ENCODE measurements at places on chromosomes 3 and 15.
A peak's percentile ranks its signal among the peaks of the same experiment; 100 is the strongest.

DNA sequence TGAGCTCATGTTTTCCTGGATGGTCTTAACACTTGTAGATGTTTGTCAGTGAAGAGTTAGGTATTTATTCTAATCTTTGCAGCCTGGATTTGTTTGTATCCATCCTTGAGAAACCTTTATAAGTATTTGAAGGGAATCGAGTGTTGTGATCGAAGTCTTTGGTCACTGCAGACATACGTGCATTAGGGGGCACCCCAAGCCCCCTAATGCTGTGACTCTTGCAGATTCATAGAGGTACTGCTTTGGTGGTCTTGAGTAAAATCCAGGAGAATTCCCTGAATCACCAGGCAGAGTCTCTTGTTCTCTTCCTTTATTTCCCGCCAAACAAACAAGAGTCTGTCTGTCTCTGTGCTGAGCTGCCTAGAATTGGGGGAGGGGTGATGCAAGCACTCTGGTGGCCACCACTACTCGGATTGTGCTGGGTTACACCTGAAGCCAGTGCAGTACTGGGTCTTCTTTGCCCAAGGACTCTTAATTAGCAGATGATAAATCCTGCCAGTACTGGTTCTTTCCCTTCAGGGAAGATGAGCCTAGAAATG lies 170.5 kb upstream of the POU1F1 start:
- no peak for DNase-seq

- DNase-seq: no peak
Measured at GRCh38 chr3:111899966-111900365, 40.9 kb downstream of the PHLDB2 start.

GRCh38 chr3:28891485-28891884 lies 389.4 kb upstream of the RBMS3 start:
- DNase-seq: no peak

- DNase-seq: no peak
Measured at GRCh38 chr3:24426896-24427295, 67.8 kb downstream of the THRB start.

- no peak for DNase-seq
Measured at GRCh38 chr3:99716463-99716995, 78.1 kb downstream of the COL8A1 start.

GRCh38 chr3:37174532-37175126 lies at the start of gene LRRFIP2:
Gene LRRFIP2, minus strand, starts transcription at chr3:37174582. Its CDS starts 25,599 bp downstream, at chr3:37148983.
- peak; percentile 41 for DNase-seq

DNA sequence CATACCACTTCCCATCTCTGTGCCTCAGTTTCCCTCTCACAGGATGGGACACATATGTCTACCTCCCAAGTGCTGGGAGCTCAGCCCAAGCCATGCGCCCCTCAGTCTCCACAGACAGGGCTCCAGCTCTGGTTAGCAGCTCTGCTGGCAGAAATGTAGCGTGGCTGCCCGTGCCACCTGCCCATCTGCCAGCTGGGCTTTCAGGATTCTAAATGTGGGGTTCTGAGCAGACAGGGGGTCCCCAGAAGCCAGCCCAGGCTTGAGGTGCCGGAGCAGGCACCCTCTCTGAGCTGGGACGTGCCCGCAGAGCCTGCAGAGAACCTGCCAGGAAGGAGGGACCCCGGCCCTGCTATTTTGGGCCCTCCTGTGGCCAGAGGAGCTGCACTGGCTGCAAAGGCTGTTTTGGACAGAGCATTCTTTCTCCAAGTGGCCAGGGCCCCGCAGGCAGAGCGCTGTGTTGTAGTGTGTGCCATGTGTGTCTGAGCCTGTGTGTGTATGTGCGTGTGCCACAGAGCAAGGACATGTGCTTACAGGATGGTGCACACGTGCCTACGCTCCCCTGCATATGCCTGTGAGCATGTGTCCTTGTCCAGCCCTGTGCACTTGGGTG lies 31.7 kb downstream of the PSTPIP1 start:
- peak; percentile 6 for DNase-seq

DNA sequence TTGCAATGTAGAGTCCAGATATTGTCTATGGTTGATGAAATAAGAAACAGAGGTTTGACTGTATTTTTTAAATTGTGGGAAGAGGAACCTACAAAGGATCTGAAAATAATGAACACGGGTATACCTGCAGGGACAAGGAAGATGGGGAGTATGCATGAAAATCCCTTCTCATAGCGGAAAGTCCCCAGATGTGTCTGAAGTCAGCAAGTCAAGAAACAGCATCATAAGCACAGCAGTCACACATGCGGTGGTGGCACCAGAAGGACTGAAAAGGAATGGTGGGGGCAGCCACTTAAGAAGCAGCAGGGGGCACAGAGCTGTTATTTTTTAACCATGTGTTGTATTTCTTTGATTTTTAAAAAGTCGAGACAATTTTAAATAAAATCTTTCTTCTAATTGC lies 4.7 kb downstream of the MRPS11 start:
- peak; percentile 21 for DNase-seq

DNA sequence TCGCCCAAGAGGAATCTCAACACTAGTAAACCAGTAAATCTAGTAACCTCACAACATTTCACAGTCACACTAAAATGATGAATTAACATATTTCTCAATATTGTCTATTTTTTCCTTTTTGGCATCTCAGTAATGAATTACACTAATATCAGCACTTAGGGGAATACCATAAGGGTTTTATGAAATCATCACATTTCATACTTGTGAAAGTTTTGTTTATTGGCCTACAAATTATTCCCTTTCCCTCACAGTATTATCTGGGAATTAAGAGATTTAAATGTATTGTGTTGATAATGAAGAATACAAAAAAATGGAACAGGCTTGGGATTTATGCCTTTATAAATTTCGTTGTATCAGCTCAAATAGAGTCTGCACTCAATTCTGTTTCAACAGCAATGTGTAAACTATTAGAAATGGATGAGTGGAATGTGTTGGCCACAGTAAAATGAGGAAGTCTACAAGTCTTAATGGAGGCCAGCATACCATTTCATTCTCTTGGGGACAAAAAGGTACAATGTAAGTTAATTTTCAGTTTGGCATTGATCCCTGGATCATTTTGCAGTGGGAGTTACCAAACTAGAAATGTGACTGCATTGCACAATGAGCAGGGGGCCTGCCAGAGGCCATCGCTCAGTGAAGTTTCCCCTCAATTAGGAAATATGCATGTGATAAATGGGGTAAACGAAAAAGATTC lies 195.4 kb downstream of the FMN1 start:
- no peak for DNase-seq

DNA sequence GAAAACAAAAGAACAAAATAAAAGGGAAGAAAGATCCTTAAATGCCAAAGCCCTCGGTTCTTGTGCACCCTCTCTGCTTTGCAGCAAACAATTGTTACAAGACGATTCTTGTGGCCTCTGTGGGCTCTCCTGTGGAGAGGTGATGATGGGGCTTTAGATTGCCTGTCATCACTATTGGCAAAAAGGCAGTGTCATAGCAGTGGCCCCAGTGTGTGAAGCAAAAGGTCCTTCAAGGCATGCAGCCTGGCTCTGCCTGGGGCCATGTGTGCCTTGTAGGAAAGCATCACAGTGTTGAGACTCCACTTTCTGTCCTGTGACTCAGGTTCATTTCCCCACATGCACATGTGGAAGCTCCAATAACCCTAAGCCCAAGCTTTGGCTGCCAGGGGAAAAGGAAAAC lies 43.7 kb downstream of the POC1A start:
- DNase-seq: no peak

DNA sequence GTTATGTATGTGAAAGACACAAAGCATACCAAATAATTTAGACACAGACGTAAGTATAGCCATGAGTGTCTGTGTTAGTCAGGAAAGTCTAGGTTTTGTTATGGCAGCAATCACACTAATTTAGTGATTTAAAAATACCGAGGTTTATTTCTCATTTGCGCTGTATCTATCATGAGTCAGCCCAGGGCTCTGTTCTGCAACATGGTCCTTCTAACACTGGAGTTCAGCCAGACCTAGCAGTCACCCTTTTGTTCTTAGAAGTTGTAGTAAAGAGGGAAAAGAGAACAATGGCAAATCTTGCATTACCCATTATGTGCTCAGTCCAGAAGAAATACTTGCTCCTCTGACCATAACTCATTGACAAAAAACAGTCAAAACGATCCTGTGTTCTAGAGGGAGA lies 311.5 kb downstream of the NLGN1 start:
- DNase-seq: no peak

GRCh38 chr15:43483297-43484128 lies 9.4 kb downstream of the TP53BP1 start:
- no peak for DNase-seq

- no peak for DNase-seq
Measured at GRCh38 chr3:142595141-142595540, 1.1 kb upstream of the PLS1 start.

DNA sequence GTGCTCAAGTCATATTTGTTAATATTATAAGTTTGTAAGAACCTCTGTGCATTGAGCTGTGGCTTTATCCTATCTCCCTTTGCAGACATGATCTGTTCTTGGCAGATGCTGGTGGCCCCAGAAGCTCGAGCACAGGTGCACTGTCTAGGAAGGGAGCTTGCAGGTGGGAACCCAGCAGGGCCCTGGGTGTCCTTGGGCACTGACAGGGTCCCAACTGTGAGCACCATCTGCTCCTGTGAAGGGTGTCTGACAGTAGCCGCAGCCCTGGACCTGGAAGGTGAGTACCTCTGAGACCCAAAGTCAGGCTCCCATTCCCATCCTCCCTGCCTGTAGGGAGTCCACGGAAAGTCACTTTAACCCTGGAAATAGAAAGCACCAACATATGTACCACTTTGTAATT lies 2.4 kb upstream of the REC114 start:
- DNase-seq: no peak

- no peak for DNase-seq
Measured at GRCh38 chr15:59244337-59244736, 37.7 kb downstream of the LDHAL6B start.

- no peak for DNase-seq
Measured at GRCh38 chr3:45894015-45894414, 7.7 kb downstream of the CCR9 start.

DNA sequence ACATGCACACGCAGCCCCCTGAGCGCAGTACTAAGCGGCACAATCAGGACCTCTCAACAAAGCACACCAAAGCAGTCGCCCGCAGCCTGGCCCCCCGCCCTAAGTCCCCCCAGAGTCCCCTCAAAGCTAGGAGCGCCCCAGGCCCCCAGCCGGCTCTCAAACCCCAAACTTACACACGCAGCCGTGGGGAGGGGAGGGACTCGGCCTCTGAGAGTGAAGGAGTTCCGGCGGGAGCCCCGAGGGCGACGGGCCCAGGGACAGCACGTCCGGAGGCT lies 5.5 kb downstream of the GATA2 start:
- no peak for DNase-seq

DNA sequence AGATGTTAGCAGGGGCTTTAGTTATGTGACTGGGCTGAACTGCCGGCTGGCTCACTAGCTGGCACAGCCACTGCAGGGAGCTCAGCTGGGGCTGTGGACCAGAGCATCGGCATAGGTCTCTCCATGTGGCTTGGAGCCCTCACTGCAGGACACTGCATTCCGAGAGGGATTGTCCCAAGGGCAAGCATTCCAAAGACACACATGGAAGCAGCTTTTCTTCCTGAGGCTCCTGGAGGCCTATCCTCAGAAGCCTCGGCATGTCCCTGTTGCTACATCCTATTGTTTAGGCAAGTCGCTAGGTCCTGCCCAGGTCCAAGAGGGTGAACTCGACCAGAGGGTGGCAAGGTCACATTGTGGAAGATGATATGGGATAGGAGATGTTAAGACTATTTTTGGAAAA lies 209.8 kb downstream of the PLCL2 start:
- no peak for DNase-seq

DNA sequence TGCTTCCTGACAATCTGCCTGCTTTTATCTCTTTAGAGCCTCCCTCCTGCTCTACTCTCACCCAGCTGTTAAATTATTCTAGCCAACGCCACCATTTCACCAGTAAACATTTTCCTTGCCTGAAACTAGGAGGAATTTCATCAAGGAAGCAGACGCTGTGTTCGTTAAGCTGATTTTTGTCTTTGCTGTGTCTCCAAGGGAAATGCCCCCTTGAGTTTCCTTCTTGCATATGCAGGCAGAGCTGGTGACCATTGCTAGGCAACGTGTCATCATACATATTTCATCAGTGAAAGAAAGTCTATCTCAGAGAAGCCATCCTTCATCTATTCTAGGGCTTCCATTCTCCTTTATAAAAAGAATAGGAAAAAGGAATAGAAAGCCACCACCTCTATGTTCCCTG lies 87.0 kb upstream of the ST8SIA2 start:
- DNase-seq: no peak

DNA sequence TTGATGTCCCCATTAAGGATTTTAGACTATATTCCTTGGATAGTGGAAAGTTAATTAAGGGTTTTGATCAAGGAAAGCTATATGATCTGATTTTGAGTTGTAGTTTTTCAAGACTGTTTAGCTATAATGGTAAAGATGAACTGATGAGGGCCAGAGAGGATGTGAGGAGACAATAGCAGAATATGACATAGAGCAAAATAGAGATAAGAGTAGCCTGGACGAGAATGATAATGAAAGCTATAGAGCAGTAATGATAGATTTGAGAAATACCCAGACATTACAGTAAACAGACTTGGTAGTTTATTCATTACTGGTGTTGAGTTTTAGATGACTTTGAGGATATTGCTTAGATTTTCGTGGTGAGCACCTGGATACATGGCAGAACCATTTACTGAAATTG lies 3.8 kb downstream of the SUCNR1 start:
- DNase-seq: no peak

DNA sequence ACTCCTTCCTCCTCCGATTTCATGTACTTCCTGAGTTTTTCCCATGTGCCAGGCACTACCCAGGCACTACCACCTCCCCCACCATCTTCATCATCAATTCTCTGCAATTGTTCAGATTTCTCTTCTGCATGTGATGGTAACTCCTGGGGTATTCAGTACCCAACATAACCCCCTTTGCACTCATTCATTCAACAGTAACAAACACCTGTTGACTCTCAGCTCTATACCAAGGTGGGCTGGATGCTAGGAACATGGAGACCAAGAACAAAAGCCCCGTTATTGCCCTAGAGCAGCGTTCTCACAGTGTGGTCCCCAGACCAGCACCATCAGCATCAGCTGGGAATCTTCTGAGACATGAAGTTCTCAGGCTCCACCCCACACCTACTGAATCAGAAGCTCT lies 113.0 kb upstream of the CHD2 start:
- no peak for DNase-seq

GRCh38 chr15:43187544-43188155 lies 2.4 kb downstream of the CCNDBP1 start:
- DNase-seq: no peak

DNA sequence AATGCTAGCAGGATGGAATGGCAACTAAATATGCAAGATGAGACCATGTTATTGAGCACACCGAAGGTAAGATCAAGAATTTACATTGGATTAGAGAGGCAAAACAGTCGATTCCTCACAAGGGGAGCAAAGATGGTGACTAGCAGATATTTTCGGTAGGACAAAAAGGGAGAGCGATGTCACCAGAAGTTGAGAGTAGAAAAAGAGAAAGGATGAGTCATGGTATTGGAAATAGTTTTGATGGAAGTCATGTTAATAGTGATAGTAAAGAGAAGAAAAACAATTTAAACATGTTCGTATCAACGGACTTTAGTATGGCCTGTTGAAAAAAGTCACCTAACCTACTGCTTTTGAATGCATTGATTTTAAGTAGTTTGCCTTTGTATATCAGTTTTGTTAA lies 55.0 kb downstream of the UBE2E2 start:
- DNase-seq: no peak

GRCh38 chr15:79436037-79436780 lies 4.1 kb downstream of the MINAR1 start:
- no peak for DNase-seq

GRCh38 chr3:195076981-195077610 lies 193.9 kb downstream of the XXYLT1 start:
- DNase-seq: no peak

GRCh38 chr3:152402695-152403451 lies 134.1 kb downstream of the MBNL1 start:
- peak; percentile 45 for DNase-seq

Data from activated CD4-positive, alpha-beta memory T cell treated with anti-CD3 and anti-CD28 coated beads for 36 hours (primary cell).